ENCODE measurements at places on chromosomes 1 and 21.

DNA sequence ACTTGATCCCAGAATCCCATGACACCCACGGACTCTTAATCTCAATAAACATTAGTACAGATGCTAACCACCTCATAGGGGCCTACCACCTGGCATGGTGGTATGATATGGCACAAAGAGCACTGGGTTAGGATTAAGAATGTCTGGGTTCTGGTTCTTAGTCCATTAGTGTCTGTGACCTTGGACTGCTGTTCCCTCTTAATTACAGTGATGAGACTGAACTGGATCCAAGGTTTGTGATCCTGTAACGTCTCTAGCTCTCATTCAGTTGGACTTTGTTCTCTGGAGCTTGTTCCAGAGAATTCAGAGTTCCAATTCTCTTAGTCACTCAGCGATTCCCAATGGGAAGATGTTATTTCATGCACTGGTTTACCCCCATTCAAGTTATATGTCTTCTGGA lies 23.6 kb upstream of the PIGC start:
- DNase-seq: no peak

DNA sequence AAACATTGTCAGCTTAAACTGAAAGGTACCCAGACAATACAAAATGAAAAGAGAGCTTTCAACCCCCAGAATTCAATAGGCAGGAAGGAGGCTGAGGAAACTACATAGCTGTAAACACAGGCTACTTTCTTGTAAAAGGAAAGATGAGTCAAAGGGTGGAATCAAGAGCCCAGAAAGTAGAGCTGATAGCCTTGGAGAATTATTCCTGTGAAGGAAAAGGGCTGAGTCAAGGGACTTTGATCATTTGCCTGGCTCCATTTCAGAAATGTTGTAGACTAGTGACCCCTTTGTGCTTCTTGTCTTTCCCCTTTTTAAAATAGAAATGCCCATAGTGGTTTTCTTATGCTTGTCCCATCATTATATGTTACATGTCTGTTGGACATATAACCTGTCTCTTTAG lies 597.6 kb downstream of the ADGRL2 start:
- no peak for DNase-seq

DNA sequence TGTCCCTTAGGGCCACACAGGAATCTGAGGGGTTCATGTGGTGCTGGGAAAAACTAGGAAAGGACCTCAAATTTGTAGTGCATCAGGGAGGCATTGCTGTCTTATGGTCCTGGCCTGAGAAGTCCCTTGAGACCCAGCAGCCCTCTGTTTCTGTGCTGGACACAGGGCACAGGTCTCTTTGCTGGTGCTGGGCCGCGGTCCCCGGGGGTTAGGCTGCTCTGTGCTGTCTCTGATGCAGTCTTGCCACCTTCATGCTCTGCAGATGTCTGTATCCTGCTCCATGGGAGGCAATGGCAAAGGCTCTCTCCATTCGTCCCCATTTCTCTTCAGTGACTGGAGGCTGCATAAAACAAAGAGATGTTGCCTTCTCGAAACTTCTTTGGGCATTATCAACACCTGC lies 13.0 kb downstream of the EDARADD start:
- DNase-seq: no peak

DNA sequence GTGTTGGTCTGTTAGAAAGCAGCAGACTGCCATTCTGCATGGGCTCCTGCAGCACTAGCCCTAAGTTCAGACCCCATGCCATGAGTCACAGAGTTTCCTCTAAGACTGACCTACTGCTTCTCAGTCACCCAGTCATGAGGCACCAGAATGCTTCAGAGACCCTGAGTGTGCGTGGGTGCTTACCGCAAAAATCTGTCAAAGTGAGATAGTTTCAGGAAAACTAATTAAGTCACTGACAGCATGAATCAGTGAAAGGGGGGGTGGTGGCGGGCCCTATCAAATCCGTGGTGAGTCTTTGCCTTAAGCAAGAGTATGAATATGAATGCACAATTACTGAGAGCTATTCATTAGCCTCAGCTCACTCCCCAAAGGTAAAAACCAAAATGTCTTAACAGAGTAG lies 98.1 kb downstream of the KCTD3 start:
- no peak for DNase-seq

GRCh38 chr1:170765712-170766330 lies 101.9 kb downstream of the PRRX1 start:
- no peak for DNase-seq

DNA sequence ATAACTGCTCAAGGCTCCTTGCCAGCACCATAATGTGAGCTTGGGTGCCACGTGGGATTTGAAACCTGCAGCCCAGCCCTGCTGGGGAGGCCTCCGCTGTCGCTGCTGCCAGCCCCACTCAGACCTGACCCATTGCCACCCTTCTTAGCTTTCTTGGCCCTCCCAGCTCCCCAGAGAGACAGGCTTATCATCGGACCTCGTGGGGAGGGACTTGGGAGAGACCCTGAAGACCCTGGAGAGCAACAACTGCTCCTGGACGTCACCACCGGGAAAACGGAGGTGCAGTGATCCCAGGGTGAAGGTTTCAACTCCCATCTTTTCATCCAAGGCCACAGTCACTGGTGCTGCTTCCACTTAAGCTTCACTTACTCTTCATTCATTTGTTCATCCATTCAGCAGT lies 596.1 kb downstream of the PTPRU start:
- DNase-seq: no peak

- no peak for DNase-seq
Measured at GRCh38 chr1:45769261-45769932, 18.9 kb upstream of the IPP start.

DNA sequence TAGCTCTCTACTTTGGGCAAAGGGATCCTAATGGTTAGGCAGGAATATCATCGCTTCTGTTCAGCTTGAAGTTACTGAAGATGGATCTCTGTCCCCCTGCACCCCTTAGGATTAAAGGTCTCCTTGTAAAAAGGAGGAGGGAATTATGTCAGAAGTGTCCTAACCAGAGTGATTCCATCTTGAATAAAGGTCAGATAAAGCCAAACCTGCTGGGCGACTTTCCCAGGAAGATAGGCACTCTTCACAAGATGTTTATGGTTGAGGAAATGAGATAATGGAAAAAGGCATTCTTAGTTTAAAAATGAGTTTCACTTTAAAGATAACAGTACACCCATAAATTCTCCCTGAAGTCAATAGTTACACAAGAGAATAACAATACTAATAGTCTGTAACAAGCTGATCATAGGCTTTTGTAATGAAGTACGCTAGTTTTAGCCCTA lies 1.7 kb upstream of the NENF start:
- no peak for DNase-seq

GRCh38 chr1:194698908-194699318 lies 1512.5 kb upstream of the B3GALT2 start:
- DNase-seq: no peak

DNA sequence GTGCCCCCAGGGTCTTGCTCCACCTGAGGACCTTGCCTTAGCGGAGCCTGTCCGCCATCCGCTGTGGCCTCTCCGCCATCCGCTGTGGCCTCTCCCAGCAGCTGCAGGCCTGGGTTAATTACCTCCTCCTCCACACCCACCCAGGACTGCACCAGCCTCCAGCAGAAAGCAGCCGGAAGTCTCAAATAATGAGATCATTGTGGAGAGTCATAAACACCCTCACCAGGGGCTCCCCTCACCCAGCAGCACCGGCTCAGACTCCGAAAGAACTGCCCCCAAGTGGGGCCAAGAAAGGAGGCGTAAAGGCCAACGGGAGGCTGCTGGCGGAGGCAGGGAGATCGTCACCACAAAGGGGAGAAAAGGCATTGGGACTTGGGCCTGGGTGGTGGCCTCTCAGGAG lies 10.7 kb upstream of the GPR153 start:
- no peak for DNase-seq

DNA sequence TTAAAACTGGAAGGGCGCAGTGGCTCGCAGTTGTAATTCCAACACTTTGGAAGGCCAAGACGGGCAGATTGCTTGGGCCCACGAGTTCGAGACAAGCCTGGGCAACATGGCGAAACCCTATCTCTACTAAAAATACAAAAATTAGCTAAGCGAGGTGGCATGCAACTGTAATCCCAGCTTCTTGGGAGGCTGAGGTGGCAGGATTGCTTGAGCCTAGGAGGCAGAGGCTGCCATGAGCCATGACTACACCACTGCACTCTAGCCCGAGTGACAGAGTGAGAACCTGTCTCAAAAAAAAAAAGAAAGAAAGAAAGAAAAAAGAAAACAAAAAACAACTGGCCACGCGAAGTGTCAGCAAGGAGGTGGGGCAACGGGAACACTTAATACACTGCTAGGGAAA lies 6.3 kb downstream of the UBE2G2 start:
- no peak for DNase-seq

- no peak for DNase-seq
Measured at GRCh38 chr1:16250524-16251251, 13.7 kb upstream of the CPLANE2 start.

GRCh38 chr1:172941471-172941870 lies 109.3 kb downstream of the TNFSF18 start:
- no peak for DNase-seq

DNA sequence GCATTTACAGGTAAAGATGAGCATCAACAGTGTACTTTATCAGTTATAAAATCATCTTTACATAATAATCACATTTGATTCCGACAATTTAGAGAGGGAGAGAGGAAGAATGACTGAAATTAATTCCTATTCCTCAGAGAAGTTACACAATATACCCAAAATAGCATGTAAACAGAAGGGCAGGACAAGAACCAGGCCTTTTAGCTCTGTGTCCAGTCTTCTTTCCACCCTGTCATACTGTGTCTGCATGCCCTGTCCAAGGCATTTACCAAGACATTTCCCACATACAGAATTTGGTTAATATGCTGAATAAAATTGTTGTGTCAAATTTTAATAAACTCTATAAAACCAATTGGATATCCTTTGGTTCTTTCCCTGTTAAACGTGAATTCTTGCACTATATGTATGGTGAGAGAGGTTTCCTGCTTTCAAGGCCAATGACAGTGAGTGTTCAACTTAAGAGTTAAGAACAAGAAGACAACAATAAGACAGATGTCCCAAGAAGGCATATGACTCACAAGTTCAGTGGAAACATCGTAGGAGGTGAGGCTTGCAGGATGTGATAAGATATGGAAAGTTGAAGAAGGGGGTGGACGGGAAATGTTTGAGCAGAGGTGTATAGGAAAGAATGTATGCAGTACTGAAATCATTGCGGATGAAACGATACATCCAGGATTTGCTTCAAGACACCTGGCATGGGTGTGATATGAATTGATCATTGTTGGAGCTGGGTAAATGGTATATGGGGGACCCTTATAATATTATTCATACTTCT lies 20.8 kb downstream of the LRRC8B start:
- peak; percentile 49 for DNase-seq

DNA sequence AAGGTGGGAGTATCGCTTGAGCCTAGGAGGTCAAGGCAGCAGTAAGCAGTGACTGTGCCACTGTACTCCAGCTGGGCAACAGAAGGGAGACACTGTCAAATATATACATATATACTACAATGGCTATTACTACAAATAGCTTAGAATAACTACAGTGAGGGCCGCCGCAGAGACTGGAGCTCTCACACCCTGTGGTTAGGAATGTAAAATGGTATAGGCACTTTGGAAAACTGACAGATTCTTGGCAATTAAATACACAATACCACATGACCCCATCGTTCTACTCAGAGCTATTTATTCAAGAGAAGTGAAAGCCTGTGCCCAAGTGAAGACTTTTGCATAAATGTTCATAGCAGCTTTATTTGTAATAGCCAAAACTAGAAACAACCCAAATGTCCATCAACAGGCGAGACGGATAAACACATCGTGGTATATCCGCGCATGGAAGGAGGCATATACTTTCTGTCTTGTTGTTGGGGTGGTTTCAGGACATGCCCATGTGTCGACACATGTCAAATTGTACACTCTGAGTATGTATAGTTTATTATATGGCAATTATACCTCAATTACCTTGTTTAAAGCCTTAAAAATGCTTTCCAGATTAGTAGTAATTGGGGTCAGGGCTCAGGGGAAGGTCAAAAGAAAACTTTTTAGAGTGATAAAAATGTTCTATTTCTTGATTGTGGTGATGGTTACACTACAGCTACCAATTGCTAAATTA lies 123.4 kb downstream of the RIPK4 start:
- no peak for DNase-seq

DNA sequence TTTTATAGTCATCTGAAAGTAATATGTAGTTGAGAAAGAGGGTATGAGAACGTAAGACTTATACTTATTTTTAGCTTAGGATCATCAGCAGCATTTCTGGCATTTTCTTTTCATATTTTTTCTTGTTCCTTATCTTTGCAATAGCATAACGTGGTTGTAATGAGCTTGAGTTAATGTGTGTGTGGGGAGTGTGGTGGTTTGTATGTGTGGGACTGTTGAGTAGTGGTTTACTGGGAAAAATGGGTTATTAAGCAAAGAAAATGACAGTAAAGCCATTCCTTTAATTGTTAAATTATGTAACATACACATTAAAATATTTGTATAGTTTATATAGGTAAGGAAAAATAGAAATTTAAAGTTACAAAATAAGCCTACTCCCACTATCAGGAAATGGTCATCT lies 15.2 kb downstream of the PIP5K1A start:
- DNase-seq: no peak

GRCh38 chr1:154353460-154353904 lies 28.2 kb downstream of the ATP8B2 start:
- DNase-seq: no peak

All from activated naive CD4-positive, alpha-beta T cell treated with anti-CD3 and anti-CD28 coated beads, Interleukin-2, amount 50 U/mL, for 16 hours (primary cell).